ENCODE measurements at places on chromosomes 4 and X.

DNA sequence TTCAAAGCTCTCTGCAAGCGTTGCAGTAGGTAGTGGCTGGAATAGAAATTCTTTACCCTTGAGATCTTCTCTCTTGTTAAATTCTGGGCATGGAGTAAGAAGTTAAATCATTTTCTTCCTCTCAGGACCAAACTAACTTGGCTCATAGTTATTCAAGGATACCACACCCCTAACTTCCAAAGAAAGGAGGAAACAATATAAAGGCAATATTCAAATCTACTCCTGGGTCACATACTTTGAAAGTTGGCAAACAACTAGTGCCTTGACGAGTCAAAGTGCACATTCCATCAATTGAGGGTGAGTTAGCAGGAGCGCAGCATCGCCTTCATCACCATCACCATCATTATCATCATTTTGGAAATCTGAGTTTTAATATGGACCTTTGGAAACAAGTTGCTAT, 20.4 kb upstream of the KIT start:
- DNase-seq: no peak

DNA sequence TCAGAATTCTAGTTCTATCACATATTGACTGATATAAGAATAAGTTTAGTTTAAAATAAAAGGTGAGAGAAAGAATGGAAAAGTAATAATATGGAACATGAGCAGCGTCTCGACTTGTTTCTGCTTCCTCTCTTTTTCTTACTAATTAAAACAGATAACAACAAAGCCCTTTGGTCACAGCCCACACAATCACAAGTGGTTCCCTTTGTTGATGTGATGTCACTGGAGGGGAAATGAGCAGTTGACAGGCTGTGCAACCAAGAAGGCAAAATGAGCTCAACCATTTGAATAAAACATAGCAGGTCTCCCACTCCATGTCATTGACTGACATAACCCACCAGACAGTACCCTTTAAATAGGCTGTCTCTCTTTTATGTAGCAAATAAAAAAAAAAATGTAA, 342.5 kb upstream of the MAGEB2 start:
- no peak for DNase-seq

DNA sequence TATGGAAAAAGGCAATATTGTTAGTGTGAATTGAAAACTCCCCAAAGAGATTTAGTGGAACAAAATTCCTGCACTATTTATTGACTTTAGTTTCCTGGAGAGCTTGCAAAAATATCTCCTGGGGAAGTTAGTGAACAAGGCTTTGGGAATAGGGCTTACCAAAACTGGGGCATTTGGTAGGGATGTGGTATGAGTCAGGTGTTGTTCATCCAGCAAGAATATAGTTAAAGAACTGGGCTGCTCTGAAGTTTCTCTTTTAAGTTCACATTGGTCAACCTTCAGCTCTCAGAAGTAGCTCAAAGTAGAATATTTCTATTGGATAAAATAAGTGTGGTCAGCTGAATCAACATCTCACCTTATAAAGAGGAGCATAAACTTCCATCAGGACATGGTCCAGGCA, 185.0 kb downstream of the CPE start:
- no peak for DNase-seq

DNA sequence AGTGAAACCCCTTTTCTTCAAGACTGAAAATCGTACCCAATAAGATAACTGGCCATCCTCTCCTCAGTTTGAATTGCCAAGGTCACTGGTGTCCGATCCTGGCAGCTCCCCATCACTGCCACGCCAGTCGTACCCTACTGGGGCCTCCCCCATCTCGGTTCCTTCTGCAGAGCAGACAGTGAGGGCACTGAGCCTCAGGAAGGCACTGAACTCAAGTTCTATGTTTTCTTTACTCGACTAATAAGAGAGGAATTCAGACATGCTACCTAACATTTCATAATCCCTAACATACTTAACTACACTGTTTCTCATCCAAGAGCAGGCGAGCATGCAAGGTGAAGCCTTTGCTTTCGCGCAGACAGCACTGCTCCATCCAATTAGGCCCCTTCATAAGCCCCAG, 23.4 kb downstream of the ZFYVE28 start:
- no peak for DNase-seq

DNA sequence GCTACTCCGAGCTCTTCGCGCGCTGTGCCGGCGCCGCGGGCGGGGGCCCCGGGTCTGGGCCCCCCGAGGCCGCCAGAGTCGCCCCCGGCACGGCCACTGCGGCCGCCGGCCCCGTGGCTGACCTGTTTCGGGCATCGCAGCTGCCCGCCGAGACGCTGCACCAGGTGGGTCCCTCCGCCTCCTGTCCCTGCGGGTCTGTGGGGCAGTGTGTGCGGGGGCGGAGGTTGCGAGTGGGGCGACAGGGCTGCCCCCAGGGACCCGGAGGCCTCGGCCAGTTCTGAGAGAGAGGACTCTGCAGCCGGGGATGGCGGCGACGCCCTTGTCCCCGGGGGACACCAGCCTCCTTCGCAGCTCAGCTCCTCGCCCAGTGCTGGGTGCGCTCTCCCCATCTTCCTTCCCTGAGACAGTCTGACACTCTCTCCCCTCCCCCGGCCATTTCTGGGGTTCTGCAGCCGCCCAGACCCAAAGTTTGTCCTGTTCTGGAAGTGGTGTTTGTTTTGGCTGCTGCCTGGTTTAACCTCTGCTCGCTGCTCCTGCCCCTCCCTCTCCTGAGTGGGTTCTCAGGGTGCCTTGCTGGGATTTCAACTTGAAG, 609 bp downstream of the REPS2 start:
- DNase-seq: peak; percentile 5

DNA sequence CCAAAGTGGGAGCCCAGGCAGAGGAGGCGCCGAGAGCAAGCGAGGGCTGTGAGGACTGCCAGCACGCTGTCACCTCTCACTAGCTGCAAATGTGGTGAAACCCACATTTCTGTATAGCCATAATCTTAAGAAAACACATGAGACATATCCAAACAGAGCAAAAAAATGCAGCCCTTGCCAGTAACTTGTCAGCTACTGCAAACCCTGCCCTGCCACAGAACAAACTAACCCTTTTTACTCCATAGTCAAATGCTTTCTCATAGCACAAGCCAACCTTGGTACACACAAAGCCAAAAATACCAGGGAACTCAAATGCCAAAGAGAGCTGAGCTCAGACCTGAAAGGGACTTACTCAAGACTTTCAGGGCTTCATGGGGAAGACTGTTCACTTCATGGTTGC, 14.9 kb upstream of the NXF3 start:
- no peak for DNase-seq

- no peak for DNase-seq
Measured at GRCh38 chr4:15913631-15913970, 24.9 kb downstream of the FGFBP1 start.

DNA sequence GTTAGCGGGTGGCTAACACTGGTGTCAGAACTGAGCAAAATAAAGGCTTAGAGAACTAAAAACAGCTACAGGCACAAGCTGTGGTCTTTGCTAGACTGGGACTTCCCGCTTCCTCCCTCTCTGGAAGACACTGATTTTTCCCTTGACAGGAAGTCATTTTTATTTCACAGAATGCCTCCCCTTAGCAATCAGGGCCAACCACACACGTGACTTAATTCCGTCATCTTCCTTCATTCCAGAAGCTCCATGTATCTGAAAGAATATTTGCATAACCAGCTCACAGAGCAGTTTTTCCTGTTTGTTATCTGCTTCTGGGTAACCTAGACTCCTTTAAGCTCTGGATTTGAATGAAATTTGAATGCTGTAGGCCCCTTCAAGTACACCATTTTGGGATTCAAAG, 327.5 kb upstream of the FRG1 start:
- no peak for DNase-seq

DNA sequence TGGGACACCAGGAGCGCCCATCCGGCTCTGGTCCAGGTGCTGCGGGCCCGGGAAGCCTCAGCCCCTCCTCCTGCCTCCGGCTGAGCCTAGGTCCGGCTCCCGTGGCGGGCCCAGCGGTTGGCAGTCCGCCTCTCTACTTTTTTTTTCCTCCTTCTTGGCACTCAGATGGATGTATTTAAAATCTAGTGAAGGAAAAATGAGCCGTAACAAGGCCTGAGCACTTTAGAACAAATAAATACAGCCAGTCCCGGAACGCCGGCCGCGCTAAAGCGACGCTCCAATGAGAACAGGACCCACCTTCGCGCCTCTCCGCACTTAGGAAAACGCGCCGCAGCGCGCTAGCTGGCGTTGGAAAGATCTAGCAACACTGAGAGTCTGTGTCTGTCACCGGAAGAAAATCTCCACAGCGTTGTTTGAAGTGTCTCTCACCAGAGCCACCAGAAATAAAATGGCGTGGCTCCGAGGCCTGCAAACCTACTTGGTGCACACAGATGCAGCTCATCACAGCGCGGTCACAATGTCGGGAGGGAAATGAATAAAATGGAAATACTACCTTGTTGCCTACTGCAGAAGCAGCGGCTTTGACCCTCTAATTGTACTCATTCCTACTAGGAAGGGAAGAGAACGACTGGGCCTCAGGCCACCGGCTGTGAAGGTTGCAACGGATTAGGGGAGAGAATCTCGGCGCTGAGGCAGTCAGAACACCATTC, 4.7 kb downstream of the NEUROG2 start:
- DNase-seq: no peak

DNA sequence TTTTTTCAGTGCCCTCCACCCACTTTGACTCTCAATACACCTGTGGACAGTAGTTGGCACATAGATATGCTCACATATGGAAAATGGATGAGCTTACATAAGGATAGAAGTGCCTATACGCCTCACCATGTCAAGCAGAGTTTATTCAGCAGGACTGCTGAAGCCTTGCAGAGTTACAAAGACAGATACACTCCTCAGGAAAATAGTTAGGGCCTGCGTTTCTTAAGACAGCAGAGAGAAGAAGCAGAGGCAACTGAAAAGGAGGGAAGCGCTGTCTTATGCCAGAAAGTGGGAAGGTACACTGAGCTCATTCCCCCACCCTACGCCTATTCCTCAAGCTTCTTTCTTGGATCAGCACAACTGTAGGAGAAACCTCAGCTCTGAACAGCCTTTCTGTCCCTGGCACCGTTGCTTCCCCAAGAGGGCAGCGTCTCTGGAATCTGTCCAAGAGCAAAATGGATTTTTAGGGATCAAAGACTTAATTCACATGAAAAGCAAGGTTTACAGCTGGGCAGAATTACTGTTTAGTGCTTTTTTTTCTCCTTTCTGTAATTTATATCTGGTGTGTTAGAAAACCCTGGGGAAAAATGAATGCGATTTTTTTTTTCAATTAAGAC, 37.3 kb upstream of the MBTPS2 start:
- no peak for DNase-seq

DNA sequence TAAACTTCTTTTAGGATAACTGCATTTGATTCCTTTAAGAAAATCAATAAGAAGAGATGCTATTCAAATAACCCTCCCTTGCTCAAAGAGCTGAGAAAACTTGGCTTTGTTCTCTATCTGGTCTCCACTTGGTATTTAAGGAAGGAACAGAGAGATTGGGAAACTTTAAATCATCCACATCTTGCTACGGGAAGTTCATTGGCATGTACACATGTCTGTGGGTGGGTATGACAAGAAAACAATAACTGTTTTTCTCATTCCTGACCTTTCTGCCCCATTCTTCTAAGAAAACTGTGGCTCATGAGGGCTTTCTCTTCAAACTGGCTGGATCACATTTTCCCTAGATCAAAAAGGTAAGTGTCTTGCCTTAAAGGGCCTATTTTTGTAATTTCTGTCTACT, 6.0 kb downstream of the SEL1L3 start:
- DNase-seq: no peak

DNA sequence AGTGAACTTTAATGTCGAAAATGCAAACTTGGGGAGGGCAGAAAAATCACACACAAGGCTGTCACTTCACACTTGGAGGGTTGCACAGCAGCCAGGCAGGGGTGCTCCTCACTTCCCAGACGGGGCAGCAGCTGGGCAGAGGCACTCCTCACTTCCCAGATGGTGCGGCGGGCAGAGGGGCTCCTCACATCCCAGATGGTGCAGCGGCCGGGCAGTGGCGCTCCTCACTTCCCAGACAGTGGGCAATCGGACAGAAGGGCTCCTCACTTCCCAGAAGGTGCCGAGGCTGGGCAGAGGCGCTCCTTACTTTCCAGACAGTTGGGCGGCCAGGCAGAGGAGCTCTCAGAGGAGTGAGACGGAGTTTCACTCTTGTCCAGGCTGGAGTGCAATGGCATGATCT, 90.6 kb downstream of the HMGB3 start:
- DNase-seq: no peak

DNA sequence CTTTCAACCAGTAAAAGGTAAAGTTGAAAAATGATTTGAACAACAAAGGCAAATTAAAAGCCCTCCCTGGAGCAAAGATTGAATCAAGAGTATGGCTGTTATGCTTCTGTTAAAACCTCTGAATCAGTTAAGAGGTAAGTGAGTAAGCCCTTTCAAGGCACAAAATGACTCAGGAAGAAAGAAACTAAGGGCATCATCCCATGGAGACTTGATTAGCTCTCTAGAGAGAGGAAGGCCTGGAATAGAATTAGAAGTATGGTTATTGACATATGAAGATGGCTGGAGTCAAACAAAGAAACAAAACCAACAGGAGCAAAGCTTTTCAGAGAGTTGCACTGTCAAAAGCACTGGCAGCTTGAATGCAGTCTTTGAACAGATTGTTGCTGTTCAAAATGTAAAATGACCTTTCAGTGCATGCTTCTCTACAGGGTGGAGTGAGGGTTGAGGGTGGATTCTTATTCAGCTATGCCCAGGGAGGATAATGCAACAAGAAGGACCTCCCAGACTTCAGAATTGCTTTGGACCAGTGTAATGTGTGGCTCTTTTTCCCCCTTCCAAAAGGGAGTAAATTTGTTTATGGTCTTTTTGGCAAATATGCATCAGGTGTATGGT, 365.5 kb downstream of the GBA3 start:
- no peak for DNase-seq

GRCh38 chr4:145898926-145899531, 39.6 kb downstream of the ZNF827 start:
- DNase-seq: no peak

DNA sequence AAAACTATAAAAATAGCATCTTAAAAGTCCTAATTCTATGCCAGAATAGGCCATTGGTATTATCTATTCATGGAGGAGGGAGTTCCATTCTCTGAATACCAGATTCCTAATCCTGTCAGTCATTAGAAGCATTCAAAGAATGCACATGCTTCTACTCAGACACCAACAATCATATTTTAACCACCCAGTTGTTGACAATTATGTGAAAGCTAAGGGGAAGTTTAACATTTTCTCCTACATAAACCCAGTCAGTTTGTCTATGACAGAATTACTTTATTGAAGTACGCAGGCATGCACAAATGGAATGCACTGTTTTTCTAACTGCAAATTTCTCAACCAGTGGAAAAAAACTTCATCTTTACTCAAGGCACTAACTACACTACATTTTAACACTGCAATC, 69.6 kb upstream of the MTNR1A start:
- no peak for DNase-seq

GRCh38 chr4:176575141-176575730, 217.5 kb downstream of the VEGFC start:
- no peak for DNase-seq

- no peak for DNase-seq
Measured at GRCh38 chr4:6530964-6531363, 44.0 kb upstream of the MAN2B2 start.
